ENCODE measurements at places on chromosomes 4 and X. TPM values are rescaled to one million over a fixed set of nuclear protein-coding genes. Genes with fewer than 3 reads are reported as not detected.
A peak's percentile ranks its signal among the peaks of the same experiment; 100 is the strongest.

DNA sequence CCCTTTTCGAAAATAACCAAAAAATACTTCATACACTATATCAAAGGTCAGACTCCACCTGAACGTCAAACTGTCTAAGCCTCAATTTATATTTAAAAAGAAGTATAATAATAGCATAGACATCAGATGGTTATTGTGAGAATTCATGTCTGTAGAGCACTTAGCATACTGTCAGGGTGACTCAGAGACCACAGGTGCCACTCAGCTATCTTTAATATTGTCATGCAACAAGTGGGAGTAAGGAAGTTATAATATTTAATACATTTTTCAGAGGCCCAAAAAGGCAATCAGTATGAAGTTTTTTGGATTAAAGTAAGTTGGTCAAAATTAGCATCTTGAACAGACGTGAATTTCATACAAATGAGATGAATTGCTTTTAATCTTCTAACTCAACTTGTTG is 93.3 kb downstream of the PHOX2B start:
- DNase-seq, result peak; percentile 6

Gene ACSL1
- polyA plus RNA-seq, result 14.4 TPM

DNA sequence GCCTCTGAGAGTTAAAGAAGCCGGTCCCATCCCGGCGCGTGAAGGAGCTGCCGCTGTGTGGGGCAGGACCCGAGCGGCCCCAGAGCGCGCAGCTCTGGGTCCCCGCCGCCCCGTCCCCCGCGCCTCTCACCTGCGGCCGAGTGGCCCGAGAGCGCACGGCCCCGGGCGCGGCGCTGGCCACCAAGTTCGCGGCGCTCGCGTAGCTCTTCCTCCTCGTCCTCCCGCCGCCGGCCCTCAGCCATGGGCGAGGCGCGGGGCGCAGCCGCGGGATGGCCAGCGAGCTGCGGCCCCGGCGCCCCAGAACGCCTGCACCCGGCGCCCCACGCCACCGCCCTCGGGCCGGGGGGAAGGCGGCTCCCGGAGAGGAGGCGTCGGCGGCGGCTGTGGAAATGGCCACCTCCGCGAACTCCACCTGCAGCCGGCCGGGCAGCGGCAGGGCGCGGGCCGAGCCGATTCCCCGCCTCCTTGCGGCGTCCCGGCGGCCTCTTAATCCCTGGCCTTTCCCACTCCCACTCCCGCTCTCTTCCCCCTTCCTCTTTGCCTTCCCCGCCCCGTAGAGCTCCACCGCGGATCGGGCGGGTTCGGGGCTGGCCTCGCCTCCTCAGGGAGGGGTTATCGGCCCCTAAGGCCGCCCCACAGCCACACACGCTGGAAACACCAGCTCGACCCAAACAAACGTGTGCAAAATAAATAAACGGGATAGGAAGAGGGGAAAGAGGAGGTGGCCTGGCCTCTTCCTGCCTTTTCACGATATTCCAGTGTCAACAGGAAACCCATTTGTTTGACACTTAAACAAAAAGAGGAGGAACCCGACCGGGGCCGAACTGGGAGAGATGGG is at the start of gene SH3D19:
Gene SH3D19 (minus strand): TSS at position 495 of the 838 bp plus-strand sequence. CDS start 253 bp downstream, at position 242.
- DNase-seq, result peak; percentile 19

Gene CXCL6
- not detected for polyA plus RNA-seq

- DNase-seq, result no peak
Observed at GRCh38 chr4:1787411-1788077, 5.5 kb upstream of the FGFR3 start.

Gene TSPAN5
- polyA plus RNA-seq, result 64.8 TPM

- no peak for DNase-seq
Observed at GRCh38 chr4:173536808-173537429, 6.9 kb upstream of the HAND2 start.

GRCh38 chrX:153573984-153574383 is 25.0 kb downstream of the CCNQ start:
- no peak for DNase-seq

Gene ZDHHC15
- not detected for polyA plus RNA-seq

Gene SYN1
- polyA plus RNA-seq, result 0.56 TPM

- no peak for DNase-seq
Observed at GRCh38 chr4:71564775-71565174, 219.1 kb downstream of the GC start.

GRCh38 chrX:14508025-14508690 is 21.2 kb upstream of the GLRA2 start:
- DNase-seq, result no peak

DNA sequence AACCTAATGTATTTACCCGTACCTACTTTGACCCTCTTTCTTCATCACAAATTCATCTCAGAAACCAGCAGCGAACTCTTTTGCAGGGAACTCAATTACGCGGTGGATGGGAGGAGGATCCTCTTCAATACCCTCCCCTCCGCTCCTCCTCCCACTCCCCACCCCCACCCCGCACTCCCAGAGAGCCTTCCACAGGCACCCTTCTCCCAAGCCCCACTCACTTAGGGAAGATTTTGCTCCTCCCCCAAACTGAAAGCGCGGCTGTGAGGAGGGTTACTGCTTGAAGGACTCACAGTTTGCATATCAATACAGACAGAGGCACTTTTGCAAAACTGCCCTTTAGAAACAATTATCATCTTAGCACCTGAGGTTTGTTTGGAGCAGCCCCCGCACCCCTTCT is 960 bp upstream of the IL1RAPL1 start:
- peak; percentile 45 for DNase-seq

DNA sequence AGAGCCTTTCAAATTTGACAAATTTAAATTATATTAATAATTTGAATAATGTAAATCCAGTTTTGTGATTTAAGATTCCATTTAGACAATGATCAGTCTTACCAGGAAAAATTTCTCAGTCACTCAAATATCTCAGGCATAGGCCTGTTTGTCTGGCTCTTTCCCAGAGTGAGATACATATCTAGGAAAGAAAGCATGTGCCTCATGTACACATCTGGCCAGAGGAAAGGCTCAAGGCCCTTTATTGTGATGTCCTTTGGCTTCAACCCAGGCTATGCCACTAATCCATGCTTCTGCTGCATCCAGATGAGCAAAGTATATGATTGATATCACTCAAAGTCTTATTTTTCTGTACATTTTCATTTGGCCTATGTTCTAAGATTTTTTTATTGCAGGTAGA is 473.3 kb upstream of the ADGRL3 start:
- DNase-seq, result peak; percentile 20

Gene WDR17
- polyA plus RNA-seq, result 0.19 TPM

Gene AREG
- polyA plus RNA-seq, result 0.30 TPM

GRCh38 chr4:80507507-80507906 is 172.0 kb downstream of the CFAP299 start:
- no peak for DNase-seq

GRCh38 chrX:22060415-22061280 is 28.5 kb downstream of the PHEX start:
- peak; percentile 55 for DNase-seq

Gene TMPRSS11A
- polyA plus RNA-seq, result not detected

DNA sequence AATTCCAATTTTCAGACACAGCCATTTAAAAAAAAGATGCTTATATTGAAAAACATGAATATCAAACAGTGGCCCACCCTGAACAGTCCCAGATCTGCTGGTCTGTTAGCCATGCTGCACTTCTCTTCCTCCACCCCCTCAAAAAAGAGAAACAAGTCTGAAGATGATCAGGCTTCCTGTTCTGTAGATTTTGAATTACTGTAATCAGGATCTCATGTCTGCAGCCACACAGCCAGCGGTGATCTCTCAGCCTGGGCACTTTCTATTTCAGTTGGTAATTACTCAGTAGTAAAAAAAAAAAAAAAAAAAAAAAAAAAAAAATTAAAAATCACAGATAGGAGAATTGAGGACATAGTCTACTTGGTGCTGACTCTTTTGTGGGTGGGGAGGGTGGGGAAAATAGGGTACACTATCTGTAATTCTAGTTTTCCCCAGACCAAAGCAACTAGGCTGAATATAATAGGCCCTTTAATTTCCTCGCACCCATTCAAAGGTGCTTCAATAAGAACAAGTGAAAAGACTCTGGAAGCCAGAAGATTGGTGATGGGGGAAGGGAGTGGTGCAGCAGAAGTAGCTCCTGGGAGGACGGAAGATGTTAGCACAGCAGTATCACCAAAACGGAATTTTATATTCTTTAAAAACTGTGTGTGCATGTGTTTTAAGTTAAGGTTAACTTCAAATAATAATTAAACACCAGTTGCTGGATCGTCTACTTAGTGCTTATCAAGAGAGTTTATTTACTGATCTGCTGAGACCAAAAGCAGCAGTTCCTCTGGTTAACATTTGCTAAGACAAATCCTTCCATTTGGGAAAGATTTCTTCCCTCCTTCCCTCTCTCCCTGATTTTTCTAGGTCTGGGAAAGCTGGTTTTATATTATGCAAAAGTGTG is 47.0 kb downstream of the SPRY1 start:
- DNase-seq, result peak; percentile 21

Gene TRIM61
- 1.6 TPM for polyA plus RNA-seq

GRCh38 chrX:12471061-12471460 is 320.2 kb upstream of the PRPS2 start:
- no peak for DNase-seq

Gene SLC9A7
- polyA plus RNA-seq, result 14.7 TPM

- DNase-seq, result no peak
Observed at GRCh38 chr4:40059362-40059761, 2.7 kb downstream of the N4BP2 start.

DNA sequence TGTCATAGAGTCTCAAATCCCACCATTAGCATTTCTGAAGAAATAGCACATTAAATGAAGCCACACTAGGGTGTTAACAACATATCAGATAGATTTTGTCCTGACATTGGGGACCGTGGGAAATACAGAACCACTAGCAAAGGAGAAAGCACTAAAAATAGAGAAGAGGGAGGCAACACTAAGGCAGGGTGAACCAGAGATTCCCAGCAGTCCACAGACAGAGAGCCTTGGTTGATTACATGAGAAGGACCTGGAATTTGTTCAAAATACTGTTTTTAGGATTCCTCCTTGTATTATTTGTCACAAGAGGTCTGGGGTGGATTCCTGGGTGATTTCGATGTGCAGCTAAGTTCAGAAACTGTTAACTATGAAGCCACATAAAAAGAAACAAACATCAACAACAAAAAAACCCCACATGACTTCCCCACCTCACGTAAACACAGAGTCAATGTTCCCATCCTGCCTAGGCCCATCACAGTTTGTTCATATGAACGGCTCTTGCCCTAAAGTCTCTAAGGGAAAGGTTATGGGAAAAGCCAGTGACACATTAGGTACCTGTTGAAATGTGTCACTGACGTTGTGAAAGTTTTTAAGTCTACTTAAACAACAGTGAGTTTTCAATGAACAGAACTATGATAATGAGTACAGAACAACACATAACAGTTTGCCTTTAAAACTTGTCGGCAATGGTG is 23.6 kb upstream of the GRSF1 start:
- no peak for DNase-seq

Gene NSG1
- 1.6 TPM for polyA plus RNA-seq

DNA sequence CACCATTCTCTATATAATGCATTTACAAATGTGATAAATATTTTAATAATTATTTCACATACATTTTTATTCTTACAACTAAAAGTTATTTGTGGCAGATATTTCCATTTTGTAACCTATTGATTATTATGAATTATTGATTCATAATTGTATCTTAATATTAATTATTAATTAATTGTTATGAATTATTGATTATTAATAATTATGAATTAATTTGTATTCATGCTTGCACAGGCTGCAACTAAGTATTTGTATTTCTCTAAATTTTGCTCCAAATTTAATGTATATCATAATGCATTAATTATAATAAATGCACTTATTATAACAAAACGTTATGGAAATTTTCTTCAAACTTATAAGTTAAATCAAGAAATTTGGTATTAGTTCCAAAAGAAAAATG is 929.7 kb downstream of the PCDH7 start:
- no peak for DNase-seq

Gene SSX4
- not detected for polyA plus RNA-seq

GRCh38 chrX:56802921-56803849 is 74.1 kb downstream of the NBDY start:
- peak; percentile 76 for DNase-seq

DNA sequence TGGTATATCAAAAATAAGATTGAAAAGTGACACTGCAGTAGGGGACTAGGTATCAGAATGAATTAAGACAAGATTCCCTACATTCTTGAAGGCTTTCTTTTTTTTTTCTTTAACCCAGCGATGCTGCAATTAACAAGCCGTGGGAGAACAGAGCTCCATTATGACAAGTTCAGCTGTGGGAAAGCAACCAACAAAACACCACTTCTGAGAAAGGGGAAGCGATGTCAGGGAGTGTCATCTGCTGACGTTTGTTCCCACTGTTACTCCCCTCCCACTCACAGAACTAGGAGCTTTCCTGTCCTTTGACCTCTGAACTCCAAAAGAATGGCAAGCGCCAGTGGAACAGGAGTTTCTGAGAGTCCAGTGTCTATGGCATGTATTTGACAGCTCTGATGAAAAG is 90.2 kb upstream of the SLITRK2 start:
- DNase-seq, result no peak

GRCh38 chrX:49111791-49112190 is 11.7 kb downstream of the GPKOW start:
- no peak for DNase-seq

DNA sequence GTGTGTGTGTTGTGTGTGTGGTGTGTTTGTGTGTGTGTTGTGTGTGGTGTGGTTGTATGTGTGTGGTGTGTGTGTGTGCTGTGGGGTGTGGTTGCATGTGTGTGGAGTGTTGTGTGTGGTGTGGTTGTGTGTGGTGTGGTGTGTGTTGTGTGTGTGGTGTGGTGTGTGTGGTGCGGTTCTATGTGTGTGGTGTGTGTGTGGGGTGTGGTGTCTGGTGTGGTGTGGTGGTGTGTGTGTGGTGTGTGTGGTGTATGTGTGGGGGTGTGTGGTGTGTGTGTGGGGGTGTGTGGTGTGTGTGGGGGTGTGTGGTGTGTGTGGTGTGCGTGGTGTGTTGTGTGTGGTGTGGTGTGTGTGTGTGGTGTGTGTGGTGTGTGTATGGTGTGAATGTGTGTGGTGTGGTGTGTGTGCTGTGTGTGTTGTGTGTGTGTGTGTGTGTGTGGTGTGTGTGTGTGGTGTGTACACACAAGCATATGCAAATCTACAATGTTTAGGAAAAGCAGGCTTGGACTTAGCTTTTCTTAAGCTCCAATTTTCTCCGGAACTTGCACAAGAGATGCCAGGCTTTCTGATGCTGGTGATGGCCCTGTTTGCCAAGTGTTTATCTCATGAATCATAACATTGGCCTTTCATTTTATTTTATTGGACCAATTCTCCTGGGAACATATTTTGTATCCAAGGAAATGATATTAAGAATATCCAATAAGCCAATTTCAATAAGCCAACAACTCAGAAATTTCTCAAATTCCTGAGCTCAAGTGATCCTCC is 148.7 kb downstream of the SPATA18 start:
- DNase-seq, result peak; percentile 7

- DNase-seq, result no peak
Observed at GRCh38 chr4:144340931-144341330, 200.4 kb upstream of the GYPA start.

- DNase-seq, result no peak
Observed at GRCh38 chr4:36824682-36825081, 419.9 kb upstream of the NWD2 start.

- no peak for DNase-seq
Observed at GRCh38 chr4:121100093-121100775, 27.9 kb upstream of the NDNF start.

DNA sequence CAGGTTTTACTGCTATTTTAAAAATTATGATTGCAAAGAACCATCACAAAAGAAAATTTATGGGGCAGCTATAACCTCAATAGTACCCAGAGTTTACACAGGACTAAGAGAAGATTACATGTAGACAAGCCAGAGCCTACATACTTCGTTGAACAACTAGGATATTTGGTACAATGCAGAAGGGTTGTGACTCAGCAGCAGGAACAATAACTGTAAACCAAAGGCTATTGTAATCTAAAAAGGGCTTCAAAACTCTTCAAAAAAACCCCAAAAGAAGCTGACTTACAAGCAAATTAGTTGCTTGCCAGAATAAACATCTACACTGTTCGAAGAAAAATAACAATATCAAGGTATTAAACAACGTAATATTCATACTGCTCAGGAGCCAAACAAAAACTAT is 618.0 kb downstream of the STPG2 start:
- DNase-seq, result no peak

All from IMR-90 (cell line).